ENCODE measurements at places on chromosomes 11 and 22. TPM values are rescaled to one million over a fixed set of nuclear protein-coding genes. Genes with fewer than 3 reads are reported as not detected.

GRCh38 chr11:102266099-102266498 is 51.2 kb upstream of the BIRC3 start:
- H3K27me3 ChIP-seq = no peaks in the 10 kb centered on the region
- no peaks in the 10 kb centered on the region for H3K36me3 ChIP-seq
- DNase-seq = no peak

DNA sequence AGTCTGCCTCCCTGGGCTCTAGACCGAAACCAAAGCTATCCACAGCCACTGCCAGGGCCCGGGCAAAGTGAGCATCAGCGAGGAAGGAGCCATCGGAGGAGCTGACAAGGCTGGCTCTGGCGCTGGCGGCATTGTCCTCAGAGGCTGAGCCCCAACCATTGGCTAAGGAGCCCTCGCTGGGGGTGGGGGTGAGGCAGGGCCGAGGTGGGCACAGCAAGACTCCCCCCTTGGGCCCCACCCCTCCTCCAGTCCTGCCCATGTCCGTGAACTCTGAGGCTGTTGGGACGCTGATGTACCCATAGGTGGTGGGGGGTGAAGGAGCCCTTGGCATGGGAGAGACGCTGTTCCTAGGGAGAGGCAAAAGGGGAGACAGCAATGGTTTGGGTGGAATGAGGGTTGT is 11.2 kb downstream of the ROBO4 start:
- DNase-seq = no peak
- no peaks in the 10 kb centered on the region for H3K4me1 ChIP-seq
- no peaks in the 10 kb centered on the region for H3K27me3 ChIP-seq
- no peaks in the 10 kb centered on the region for H3K36me3 ChIP-seq
- H3K4me3 ChIP-seq = no peak overlapping the region

APOA1 gene
- not detected for total RNA-seq

GAS2L1 gene
- total RNA-seq = 1.8 TPM

PDGFB gene
- 1.7 TPM for total RNA-seq

NTM gene
- total RNA-seq = not detected

DEFB131B gene
- total RNA-seq = not detected

GRCh38 chr11:119794756-119795155 is 65.8 kb upstream of the NECTIN1 start:
- no peaks in the 10 kb centered on the region for H3K4me1 ChIP-seq
- no peak overlapping the region for H3K27ac ChIP-seq
- no peaks in the 10 kb centered on the region for H3K36me3 ChIP-seq
- no peak overlapping the region for H3K4me3 ChIP-seq

APOL1 gene
- total RNA-seq = 16.8 TPM

VWCE gene
- total RNA-seq = 0.94 TPM

GRCh38 chr11:15705891-15706290 is 591.2 kb downstream of the INSC start:
- DNase-seq = no peak
- H3K36me3 ChIP-seq = no peaks in the 10 kb centered on the region
- H3K27me3 ChIP-seq = no peaks in the 10 kb centered on the region
- H3K27ac ChIP-seq = no peak overlapping the region
- no peak overlapping the region for H3K4me3 ChIP-seq
- no peaks in the 10 kb centered on the region for H3K4me1 ChIP-seq

ASRGL1 gene
- total RNA-seq = 0.57 TPM

DNA sequence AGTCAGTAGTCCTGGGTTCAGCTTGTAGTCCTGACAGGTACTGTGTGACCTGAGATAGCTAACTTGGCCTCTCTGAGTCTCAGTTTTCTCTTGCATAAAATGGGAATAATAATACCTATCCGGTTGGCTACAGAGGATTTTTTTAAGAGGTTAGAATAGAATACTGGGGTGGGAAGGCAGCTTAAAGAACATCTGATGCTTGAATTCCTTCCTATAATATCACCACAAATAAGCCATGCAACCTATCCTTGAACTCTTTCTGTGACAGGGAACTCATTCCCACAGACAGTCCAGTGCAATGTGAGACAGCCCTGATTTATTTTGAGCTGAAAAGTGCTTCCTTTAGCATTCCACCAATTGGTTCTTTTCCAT is 110.1 kb downstream of the CCDC81 start:
- H3K27ac ChIP-seq = no peak overlapping the region
- no peak for DNase-seq
- H3K4me3 ChIP-seq = no peak overlapping the region
- no peaks in the 10 kb centered on the region for H3K36me3 ChIP-seq
- no peaks in the 10 kb centered on the region for H3K27me3 ChIP-seq

- H3K36me3 ChIP-seq = no peaks in the 10 kb centered on the region
- H3K27me3 ChIP-seq = peaks cover 1% of the 10 kb centered on the region
- no peak for DNase-seq
Measured at GRCh38 chr11:116073854-116074837, 569.9 kb upstream of the CADM1 start.

DNA sequence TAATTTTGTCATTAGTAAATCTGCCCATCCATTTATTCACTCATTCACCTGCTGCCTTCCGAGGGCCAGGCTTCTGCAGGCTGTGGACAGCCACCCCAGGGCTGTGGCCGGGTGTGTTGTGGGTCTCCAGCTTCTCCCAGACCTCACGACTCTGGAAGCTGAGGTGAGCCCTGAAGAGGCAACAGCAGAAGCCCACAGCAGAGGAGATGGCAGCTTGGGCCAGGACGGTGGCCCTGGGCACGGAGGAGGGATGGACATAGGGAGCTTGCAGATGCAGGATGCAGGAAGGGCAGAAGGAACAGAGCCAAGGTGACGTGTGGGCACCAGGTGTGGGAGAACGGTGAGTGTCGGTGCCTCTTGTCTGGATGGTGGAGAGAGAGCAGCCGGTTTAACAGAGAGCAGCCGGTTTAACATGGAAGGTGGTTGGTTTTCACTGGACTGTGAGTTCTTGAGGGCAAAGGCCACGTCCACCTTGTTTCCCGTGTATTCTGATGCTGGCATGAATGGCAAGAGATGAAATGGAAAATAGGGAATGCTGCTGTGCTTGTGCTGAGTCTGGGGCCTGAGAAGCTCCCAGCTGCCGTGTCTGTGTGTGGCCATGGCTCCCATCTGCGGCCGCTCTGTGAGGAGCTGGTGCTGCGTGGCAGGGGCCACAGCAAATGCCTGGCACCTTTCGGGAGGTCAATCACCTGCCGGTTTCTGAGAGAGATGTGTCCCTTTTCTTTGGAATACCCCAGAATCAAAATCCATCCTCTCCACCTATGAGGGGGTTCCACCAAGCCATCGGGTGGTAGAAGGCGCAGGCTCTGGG is 669.9 kb downstream of the BRD1 start:
- no peaks in the 10 kb centered on the region for H3K4me1 ChIP-seq
- no peak overlapping the region for H3K4me3 ChIP-seq
- no peak overlapping the region for H3K27ac ChIP-seq
- H3K27me3 ChIP-seq = no peaks in the 10 kb centered on the region
- DNase-seq = no peak

- DNase-seq = no peak
- no peaks in the 10 kb centered on the region for H3K36me3 ChIP-seq
- H3K4me1 ChIP-seq = no peaks in the 10 kb centered on the region
- no peak overlapping the region for H3K4me3 ChIP-seq
- no peak overlapping the region for H3K27ac ChIP-seq
Measured at GRCh38 chr11:42576318-42576717, 735.5 kb upstream of the API5 start.

GRCh38 chr11:84455691-84456090 is 1169.5 kb upstream of the CCDC90B start:
- no peaks in the 10 kb centered on the region for H3K36me3 ChIP-seq
- H3K4me3 ChIP-seq = no peak overlapping the region
- no peak overlapping the region for H3K27ac ChIP-seq
- no peaks in the 10 kb centered on the region for H3K27me3 ChIP-seq
- no peak for DNase-seq

DNA sequence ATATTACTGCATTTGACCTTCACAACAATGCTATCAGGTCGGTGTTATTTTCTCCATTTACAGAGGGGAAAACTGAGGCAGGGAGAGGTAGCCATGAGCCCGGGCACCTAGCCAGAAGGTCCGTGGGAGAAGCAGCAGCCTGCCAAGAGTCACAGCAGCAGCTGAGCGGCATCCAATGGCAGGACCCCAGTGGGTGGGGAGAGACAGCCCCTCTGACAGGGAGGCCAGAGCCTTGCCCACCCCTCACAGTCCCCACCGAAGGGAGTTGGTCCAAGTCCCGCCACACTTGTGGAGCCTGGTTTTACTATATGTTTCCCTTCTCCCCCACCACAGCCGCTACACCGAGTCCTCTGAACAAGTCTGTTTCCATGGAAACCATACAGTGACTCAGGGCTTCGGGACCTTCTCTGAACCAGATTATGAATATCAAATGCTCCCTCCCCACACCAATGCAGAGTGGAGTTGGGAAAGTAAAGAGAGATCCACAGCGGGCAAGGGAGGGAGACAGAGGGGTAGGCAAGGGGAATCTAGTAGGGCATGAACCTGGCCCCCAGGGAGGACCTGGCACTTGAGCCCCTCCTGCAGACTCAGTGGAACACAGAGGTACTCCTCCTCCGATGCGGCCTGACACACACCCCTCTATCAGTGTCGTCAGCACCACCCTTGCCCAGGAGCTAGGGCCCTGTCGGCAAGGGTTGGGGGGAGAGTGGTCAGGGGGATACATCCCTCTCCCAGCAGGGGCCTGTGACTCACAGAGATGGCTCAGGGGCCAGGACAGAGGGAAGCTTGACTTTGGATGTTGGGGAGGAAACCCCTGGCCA is 2.5 kb downstream of the CHST1 start:
- peaks cover 16% of the 10 kb centered on the region for H3K4me1 ChIP-seq
- no peaks in the 10 kb centered on the region for H3K36me3 ChIP-seq
- no peak overlapping the region for H3K4me3 ChIP-seq
- H3K27ac ChIP-seq = no peak overlapping the region

SCGB2A2 gene
- total RNA-seq = not detected

DNA sequence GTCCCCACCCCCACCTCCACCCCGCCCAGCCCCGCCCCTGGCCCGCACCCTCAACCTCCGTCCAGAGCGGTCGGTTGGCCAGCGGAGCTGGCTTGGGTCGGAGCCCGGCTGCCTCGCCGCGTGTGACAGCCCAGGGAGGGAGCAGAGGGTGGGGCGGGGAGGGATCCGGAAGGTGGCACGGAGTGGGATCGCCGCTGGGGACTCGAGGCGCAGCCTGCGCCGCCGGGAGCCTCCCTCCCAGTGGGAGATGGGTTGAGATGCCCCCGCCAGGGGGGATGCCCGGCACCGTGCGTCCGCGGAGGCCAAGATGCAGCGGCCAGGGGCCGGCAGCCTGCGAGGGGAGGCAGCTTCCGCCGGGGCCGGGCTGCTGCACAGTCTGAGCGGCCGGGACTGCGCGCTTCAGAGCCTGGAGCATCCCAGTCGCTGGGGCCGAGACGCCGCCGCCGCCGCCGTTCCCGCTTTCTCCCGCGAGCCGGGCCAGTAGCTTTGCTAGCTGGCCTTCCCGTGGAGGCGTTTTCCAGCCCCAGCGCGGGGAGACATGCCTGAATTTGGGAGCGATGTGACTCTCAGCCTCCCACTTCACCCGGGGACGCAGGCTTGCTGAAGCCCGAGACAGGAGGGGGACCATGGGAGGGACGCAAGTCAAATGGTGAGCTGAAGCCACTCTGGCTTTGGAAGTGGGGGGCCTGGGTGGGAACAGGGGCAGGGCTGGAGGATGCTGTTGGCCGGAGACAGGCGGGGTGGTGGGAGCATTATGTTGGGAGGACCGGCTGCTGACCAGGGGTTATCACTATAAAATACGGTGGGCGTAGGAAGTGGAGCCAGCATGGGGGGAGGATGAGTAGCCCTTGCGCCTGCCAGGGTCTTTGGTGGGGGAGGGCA is 40.2 kb downstream of the DIXDC1 start:
- no peak overlapping the region for H3K27ac ChIP-seq
- peaks cover 5% of the 10 kb centered on the region for H3K27me3 ChIP-seq
- H3K4me3 ChIP-seq = no peak overlapping the region

GRCh38 chr22:47300698-47301405 is 538.4 kb downstream of the TBC1D22A start:
- no peak overlapping the region for H3K27ac ChIP-seq
- H3K36me3 ChIP-seq = no peaks in the 10 kb centered on the region
- DNase-seq = no peak
- H3K4me3 ChIP-seq = no peak overlapping the region
- H3K4me1 ChIP-seq = no peaks in the 10 kb centered on the region

GRCh38 chr11:95913830-95914615 is 9.9 kb downstream of the MTMR2 start:
- H3K4me1 ChIP-seq = no peaks in the 10 kb centered on the region
- no peaks in the 10 kb centered on the region for H3K27me3 ChIP-seq
- no peaks in the 10 kb centered on the region for H3K36me3 ChIP-seq
- no peak overlapping the region for H3K4me3 ChIP-seq
- no peak overlapping the region for H3K27ac ChIP-seq

CCDC116 gene
- total RNA-seq = not detected

C11orf52 gene
- total RNA-seq = not detected

DNA sequence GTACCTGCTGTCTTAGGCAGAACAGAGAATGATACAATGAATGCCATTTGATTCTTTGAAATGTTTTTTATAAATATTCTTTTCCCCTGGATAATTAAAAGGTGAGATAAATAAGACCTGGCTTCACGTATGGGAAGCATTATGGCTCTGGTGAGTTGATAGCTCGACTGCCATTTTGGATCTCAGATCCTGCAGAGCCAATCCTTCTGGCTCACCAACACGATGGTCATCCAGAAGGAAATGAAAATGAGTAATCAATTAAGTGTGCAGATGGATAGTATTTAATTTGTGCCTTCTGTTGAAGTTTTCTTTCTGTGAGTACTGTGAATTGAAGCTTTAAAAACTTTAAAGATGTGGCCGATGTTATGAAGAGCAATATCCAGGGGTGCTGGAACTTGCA is 2.7 kb downstream of the TNRC6B start:
- H3K4me3 ChIP-seq = peak overlapping the region; percentile 100
- no peaks in the 10 kb centered on the region for H3K36me3 ChIP-seq
- no peaks in the 10 kb centered on the region for H3K27me3 ChIP-seq
- H3K27ac ChIP-seq = peak overlapping the region; percentile 81
- H3K4me1 ChIP-seq = peaks cover 78% of the 10 kb centered on the region

SLN gene
- not detected for total RNA-seq

ENTHD1 gene
- total RNA-seq = not detected

BTBD18 gene
- not detected for total RNA-seq

DNA sequence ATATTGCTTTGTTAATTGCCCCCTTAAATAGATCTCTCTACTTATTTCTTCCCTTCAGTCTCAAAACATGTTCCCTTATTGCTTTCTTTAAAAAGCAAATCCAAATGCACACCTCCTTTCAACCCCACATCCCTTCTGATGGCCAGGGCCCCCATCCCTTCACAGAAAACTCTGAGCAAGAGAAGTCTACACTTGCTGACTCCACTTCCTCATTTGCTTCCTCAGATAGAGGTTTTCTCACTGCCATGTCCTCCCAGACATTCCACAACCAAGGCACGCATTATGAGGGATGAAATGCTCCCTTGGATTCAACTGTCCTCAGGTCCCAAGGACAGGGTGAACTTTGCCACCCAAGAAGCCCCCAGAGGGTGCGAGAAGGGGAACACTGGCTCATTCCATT is 43.1 kb downstream of the CSNK2A3 start:
- no peak for DNase-seq
- no peak overlapping the region for H3K4me3 ChIP-seq
- H3K36me3 ChIP-seq = no peaks in the 10 kb centered on the region

- no peaks in the 10 kb centered on the region for H3K27me3 ChIP-seq
- H3K27ac ChIP-seq = no peak overlapping the region
- peaks cover 8% of the 10 kb centered on the region for H3K36me3 ChIP-seq
- H3K4me3 ChIP-seq = no peak overlapping the region
- H3K4me1 ChIP-seq = peaks cover 7% of the 10 kb centered on the region
Measured at GRCh38 chr22:27881421-27881820, 37.6 kb downstream of the PITPNB start.

OR56A1 gene
- total RNA-seq = not detected
